ENCODE measurements at places on chromosomes 5 and 9. TPM values are rescaled to one million over a fixed set of nuclear protein-coding genes. Genes with fewer than 3 reads are reported as not detected.

The PPP3R2 gene
- total RNA-seq, result 0.23 TPM

The DIRAS2 gene
- total RNA-seq, result 4.4 TPM

The PPIP5K2 gene
- total RNA-seq, result 85.3 TPM

The CCNG1 gene
- total RNA-seq, result 127 TPM

The SGCD gene
- 26.6 TPM for total RNA-seq

The ENG gene
- total RNA-seq, result 76.0 TPM

The ELOVL7 gene
- 18.4 TPM for total RNA-seq

The MSX2 gene
- total RNA-seq, result 0.47 TPM

The WWC1 gene
- 50.3 TPM for total RNA-seq

The NTRK2 gene
- total RNA-seq, result 66.0 TPM

The CATSPER3 gene
- 0.58 TPM for total RNA-seq

The ZNF782 gene
- 12.3 TPM for total RNA-seq

The KIAA1191 gene
- total RNA-seq, result 75.4 TPM

The ORM2 gene
- not detected for total RNA-seq

The NINJ1 gene
- 54.4 TPM for total RNA-seq

The SLC6A7 gene
- total RNA-seq, result 0.06 TPM

The IL13 gene
- total RNA-seq, result not detected

The IFNB1 gene
- total RNA-seq, result not detected

The PCDHGA6 gene
- total RNA-seq, result 10.3 TPM

The ITGA2 gene
- total RNA-seq, result 25.0 TPM

The SLC28A3 gene
- total RNA-seq, result 0.64 TPM

The PRUNE2 gene
- total RNA-seq, result 10.9 TPM

The RGS7BP gene
- 9.8 TPM for total RNA-seq

The DBH gene
- total RNA-seq, result 1.1 TPM

The SLC36A1 gene
- 8.2 TPM for total RNA-seq

The UNC5A gene
- total RNA-seq, result 0.29 TPM

The PCDHA12 gene
- 0.35 TPM for total RNA-seq

The G3BP1 gene
- 131 TPM for total RNA-seq

The MRPS27 gene
- 56.8 TPM for total RNA-seq

The CDH6 gene
- total RNA-seq, result 89.1 TPM

The WDR38 gene
- not detected for total RNA-seq

The GRM6 gene
- not detected for total RNA-seq

The DRD1 gene
- total RNA-seq, result not detected

The DOK3 gene
- total RNA-seq, result 11.3 TPM

The KCNV2 gene
- not detected for total RNA-seq

The ALG2 gene
- 36.0 TPM for total RNA-seq

The YIPF5 gene
- total RNA-seq, result 50.6 TPM

The RAD50 gene
- 19.2 TPM for total RNA-seq

The PCDHA10 gene
- 1.2 TPM for total RNA-seq

The CCDC187 gene
- total RNA-seq, result 3.0 TPM

The ICE1 gene
- total RNA-seq, result 29.6 TPM

The SCAMP1 gene
- total RNA-seq, result 46.0 TPM

The CDX1 gene
- total RNA-seq, result 0.18 TPM

The NME5 gene
- total RNA-seq, result 6.9 TPM

The ZNF618 gene
- 31.5 TPM for total RNA-seq

The LCN9 gene
- total RNA-seq, result not detected

The KCNN2 gene
- total RNA-seq, result 13.1 TPM

The UIMC1 gene
- 32.8 TPM for total RNA-seq

The TSSK1B gene
- total RNA-seq, result 0.70 TPM

The ABCA1 gene
- total RNA-seq, result 31.1 TPM

The MRPL41 gene
- 33.3 TPM for total RNA-seq
